SW 1271 (cell line): ENCODE measurements at places on chromosomes 1 and 21.

DNA sequence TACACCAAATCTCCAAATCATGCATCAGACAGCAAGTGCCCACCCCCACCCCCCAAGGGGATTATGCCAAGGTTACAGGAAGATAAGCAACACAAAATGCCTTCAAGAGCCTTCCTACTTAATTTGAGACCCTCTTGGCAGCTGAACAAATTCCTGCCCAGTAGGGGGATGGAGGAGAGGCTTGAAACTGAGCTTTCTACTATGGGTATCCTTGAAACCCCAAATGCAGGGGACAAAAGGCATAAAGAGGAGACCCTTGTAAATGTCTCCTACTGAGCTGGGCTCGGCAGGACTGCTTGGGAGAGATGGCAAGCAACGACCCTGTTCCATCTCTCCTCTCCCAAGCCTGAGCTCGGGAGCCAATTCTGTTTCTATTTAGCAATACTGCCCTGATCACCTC, 3.5 kb downstream of the SLC41A1 start:
- no peak for DNase-seq

GRCh38 chr1:172467446-172467845, 23.6 kb upstream of the PIGC start:
- DNase-seq: no peak

DNA sequence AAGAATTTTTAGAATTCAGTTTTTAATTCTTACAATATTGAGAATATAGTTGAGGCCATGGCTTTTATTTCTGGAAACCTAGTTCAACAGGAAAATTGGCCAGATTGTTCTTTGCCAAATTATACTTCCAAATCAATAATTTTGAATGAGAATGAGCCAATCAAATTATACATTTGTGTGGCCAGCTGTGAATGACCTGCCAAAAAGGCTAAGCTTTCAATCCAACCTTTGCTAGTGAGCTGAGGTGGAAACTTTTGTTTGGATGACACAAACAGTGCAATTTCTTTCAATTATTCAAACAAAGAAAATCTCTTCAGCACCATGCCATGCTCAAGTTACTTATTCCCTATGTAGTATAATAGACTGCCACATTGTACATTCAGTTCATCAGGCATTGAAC, 167.8 kb downstream of the PATJ start:
- DNase-seq: no peak

DNA sequence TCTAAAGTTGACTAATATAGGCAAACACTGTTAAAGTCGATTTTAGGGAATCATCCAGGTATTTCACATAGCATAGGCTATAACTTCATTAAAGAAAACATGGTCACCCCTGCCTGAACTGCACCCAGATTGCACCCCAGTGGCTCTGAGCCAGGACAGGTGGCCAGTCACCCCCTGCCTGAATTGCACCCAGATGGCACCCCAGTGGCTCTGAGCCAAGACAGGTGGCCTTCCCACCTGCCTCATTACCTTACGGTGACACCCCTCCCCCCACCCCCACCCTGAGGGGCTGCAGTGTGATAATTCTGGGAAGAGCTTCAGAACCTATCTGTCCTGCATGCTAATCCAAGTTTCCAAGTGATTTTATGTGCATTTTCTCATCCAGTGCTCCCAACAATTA, 78.9 kb downstream of the DSCAM start:
- no peak for DNase-seq

- no peak for DNase-seq
These were observed 115.7 kb downstream of the MATN1 start for GRCh38 chr1:30607723-30608122.
